ENCODE measurements at places on chromosomes 6 and 20.
A peak's percentile ranks its signal among the peaks of the same experiment; 100 is the strongest.

DNA sequence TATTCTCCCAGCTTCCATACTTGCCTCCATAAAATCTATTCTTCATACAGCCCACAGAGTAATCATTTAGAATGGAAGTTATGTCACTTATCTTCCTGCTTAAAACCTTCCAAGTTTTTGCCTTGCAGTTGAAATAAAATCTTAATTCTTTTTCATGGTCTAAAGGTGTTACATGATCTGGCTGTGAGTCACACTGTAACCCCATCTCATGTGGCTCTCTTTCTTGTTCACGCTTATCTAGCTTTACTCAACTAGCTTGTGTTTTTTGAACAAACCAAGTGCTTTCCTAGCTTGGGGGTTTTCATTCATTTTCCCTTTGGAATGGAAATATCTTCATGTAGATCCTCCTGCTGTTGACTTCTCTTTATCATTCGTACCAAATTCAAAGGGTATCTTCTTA, 23.6 kb upstream of the THEMIS start:
- no peak for DNase-seq

- DNase-seq: no peak
These were observed 252.1 kb downstream of the FARS2 start for GRCh38 chr6:5513408-5513807.

DNA sequence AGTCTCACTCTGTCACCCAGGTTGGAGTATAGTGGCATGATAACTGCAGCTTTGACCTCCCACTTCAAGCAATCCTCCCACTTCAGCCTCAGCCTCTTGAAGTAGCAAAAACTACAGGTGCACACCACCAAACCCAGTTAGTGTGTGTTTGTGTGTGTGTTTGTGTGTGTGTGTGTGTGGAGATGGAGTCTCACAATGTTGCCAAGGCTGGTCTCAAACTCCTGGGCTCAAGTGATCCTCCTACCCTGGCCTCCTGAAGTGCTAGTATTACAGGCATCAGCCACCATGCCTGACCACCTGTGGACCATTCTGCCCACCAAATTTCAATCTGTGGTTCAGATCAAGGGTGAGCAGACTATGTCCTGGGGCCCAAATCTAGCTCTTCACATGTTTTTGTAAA, 8.8 kb downstream of the FASTKD5 start:
- no peak for DNase-seq

- DNase-seq: no peak
These were observed 63.8 kb upstream of the TINAG start for GRCh38 chr6:54244430-54244829.

DNA sequence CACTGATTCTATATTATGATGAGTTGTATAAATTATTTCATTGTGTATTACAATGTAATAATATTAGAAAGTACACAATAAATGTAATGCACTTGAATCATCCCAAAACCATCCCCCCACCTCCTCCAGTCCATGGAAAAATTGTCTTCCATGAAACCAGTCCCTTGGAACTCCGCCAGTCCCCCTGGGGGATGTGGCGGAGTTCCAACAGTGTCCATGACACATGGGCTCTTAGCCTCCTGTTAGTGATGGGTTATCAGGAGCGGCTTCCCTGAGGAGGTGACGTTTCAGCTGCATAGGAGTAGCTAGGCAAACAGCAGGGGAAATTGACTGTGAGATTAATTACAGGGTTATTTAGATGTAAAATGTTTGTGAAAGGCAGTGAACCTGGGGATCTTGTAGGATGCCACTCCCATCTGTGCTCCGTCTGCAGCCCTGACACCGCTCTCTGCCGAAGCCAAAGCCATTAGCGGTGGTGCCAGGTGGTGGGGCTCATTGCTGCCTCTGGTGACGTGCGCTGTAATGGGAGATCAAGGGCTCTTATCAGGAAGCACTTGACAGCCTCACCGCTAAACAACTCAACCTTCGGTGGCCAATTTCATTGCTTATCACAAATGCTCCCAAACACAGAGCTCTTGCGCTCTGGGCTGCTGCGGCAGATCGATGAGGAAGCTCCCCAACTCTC, 81.6 kb upstream of the MC3R start:
- DNase-seq: no peak

DNA sequence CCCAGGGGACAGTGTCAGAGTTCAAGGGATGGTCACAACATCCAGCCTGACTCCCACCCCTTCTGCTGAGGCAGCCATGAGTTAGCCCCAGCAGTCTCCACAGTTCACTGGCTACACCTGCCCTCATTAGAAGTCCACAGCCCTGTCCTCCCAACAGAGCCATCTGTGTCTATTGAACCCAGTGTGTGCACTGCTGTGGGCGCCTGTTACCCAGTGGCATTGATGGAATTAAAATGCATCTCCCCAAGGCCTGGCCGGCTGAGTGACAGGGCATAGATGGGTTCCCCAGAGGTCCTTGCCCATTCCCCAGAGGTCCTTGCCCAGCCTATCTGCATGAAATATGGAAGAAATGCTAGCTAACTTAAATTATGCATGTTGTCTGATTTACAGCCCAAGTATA, 73.3 kb downstream of the PCSK2 start:
- DNase-seq: no peak

DNA sequence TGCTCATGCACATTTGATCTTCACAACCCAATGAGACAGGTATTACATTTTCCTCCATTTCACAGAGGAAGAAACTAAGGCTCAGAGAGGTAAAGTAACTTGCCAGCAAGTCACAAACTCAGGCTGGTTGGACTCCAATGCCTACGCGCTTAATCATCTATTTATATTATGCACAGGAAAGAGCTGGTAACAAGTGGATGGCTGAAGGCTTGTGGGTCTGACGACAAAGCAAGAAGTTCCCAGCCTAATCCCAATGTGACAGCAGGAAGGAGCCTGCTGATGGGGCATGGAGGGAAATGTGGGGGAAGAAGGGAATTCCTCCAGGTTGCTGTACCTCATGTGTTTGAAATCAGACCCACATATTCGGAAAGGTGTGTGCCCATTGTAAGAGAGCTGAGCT, 3.9 kb downstream of the CDH22 start:
- DNase-seq: no peak

GRCh38 chr6:13336553-13336952, 8.2 kb upstream of the TBC1D7 start:
- peak; percentile 73 for DNase-seq

- no peak for DNase-seq
These were observed 150.8 kb upstream of the TAB2 start for GRCh38 chr6:149166747-149167146.

DNA sequence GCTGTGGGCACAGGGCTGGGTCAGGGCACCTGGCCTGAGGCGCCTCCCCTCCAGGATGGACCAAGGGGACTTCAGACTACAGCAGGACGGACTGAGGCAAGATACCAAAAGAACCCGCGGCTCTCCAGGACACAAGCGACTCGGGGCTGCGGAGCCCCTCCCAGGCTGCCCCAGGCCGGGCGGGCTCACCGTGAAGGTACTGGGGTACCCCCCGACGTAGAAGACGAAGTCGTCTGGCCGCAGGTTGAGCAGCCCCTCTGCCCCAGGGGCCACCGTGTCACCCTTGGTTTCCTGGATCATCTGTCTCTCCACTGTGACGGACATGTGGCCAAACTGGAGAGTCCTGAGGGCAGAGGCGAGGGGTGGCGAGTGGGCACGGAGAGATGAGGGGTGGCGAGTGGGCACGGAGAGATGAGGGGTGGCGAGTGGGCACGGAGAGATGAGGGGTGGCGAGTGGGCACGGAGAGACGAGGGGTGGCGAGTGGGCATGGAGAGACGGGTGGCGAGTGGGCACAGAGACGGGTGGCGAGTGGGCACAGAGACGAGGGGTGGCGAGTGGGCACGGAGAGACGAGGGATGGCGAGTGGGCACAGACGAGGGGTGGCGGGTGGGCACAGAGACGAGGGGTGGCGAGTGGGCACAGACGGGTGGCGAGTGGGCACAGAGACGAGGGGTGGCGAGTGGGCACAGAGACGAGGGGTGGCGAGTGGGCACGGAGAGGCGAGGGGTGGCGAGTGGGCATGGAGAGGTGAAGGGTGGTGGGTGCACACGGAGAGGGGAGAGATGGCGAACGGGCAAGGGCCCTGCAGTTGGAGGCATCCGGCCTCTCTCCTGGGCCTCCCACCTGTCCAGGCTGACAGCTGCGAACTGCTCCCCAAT, 10.9 kb downstream of the ADRM1 start:
- DNase-seq: no peak

- DNase-seq: no peak
These were observed 36.7 kb downstream of the MAN1A1 start for GRCh38 chr6:119312875-119313338.

GRCh38 chr20:45173522-45173921, 1.2 kb upstream of the PI3 start:
- no peak for DNase-seq

GRCh38 chr20:1863296-1863695, 31.9 kb upstream of the SIRPA start:
- DNase-seq: no peak

DNA sequence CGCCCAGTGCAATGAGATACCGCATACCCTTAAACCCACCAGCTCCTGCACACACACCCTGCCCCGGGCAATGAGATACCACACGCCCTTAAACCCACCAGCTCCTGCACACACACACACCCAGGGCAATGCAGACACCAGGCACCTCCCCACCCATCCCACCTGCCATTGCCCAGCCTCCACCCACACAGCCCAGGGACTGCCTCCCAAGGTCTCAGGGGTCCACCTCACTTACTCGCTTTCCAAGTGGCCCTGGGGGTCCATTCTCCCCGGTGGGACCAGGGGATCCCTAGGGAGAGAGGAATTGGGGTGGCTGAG, 24.0 kb downstream of the COL11A2 start:
- DNase-seq: no peak

DNA sequence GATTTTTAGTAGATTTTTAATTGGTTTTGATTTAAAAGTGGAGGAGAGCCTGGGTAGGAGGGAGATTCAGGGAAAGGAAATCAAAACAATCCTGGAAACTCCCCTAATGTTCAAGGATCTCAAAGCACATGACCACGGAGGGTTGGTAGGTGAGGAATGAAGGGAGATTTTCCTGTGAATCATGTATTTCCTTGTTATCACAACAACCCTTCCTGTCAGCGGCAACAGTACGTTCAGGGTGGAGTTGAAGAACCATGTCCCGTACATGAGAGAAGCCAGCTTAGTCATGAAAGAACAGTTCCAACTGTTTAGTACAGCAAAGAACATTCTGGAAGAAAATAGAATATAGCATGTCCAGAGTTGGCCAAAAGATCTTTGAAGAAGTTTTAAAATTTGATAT, 79.4 kb upstream of the SCAF8 start:
- no peak for DNase-seq

DNA sequence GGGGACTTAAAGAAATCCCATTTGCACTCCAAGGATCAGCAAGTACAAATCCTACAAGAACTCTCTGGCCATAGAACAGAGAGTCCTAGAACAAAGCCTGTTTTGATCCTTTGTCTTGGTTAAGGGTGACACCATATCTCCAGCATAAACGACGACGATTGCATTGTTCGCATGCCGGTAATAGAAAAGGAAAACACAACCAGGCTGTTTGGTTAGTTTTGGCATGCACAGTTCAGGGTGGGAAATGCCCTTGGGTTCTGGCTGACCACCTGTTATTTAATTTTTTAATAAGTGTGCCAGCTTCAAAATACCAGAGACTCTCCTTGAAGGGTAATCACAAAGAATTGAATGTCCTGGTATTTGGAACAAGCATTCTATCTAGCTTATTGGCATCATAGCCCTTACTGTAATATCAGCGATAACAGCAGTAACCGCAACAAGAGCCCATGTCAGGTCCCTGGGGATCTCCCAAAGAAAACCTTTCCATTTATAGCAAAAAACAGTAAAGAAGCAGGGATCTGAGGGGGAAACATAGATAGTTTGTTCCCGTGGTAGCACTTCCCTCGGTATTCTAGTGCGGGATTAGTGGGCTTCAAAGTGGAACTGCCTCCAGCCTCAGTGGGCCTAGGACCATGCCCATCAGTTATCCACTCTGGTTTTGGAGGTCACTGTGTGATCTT, 77.1 kb downstream of the TMEM170B start:
- DNase-seq: no peak

- DNase-seq: no peak
These were observed 78.1 kb downstream of the PRSS35 start for GRCh38 chr6:83590416-83590815.

DNA sequence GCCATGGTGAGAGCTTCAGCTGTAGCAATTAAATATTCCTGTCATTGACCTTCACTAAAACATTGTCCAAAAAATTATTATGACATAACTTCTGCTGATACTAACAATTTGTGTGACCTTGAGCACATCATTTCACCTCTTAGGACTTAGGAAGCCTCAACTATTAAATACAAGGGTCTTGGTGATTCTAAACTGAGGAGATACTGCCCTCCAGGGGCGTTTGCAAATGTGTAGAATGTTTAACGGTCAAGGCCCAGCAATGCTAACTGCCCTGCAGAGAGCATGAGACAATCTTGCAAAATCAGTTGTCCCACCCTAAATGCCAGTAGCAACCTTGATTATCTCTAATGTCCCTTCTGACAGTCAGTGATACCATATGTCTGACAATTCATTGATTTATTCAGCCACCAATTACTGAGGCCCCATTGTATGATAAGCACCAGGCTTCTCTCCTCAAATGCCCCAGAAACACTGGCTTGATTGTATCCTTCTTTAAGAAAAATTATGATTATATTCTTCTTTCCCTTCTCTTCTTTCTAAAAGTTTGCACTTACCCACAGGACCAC, 284.1 kb upstream of the PLN start:
- peak; percentile 55 for DNase-seq

- no peak for DNase-seq
These were observed 6.0 kb downstream of the FUCA2 start for GRCh38 chr6:143505537-143505936.

GRCh38 chr6:142300758-142301650, 803 bp upstream of the ADGRG6 start:
- DNase-seq: no peak

GRCh38 chr20:56930876-56931275, 301.8 kb downstream of the TFAP2C start:
- DNase-seq: no peak

- no peak for DNase-seq
These were observed 34.6 kb downstream of the PPARD start for GRCh38 chr6:35377002-35377401.

DNA sequence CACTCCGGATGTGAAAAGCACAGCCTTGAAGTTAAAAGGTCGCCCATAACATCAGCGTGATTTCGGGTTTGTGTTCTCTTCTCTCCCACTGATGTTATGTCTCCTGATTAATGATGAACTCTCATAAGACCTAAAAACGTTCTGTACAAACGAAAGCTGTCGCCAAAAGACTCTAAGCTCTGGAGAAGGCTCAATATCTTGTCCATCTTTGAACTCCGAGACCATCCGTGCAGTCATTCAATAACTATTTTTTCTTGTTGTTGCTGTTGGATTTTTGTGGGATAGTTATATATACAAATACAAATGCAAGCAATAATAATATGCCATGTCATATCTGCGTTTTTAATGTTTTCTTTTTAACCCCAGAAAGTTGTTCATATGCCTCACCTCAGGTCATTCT, 291.8 kb upstream of the MARCKS start:
- no peak for DNase-seq

GRCh38 chr6:14070457-14070856, 47.1 kb upstream of the CD83 start:
- DNase-seq: no peak

GRCh38 chr20:54565255-54565654, 89.9 kb downstream of the DOK5 start:
- no peak for DNase-seq

- no peak for DNase-seq
These were observed 22.7 kb downstream of the PCK1 start for GRCh38 chr20:57583289-57584257.

GRCh38 chr20:22914291-22914690, 120.8 kb upstream of the SSTR4 start:
- no peak for DNase-seq

All from globus pallidus (tissue), 1 donor.